ENCODE measurements at places on chromosomes 2 and 18.

GRCh38 chr2:98572211-98572610, 36.1 kb downstream of the COA5 start:
- no peak for DNase-seq

GRCh38 chr18:58515175-58515775, 113.6 kb downstream of the ALPK2 start:
- DNase-seq = no peak

DNA sequence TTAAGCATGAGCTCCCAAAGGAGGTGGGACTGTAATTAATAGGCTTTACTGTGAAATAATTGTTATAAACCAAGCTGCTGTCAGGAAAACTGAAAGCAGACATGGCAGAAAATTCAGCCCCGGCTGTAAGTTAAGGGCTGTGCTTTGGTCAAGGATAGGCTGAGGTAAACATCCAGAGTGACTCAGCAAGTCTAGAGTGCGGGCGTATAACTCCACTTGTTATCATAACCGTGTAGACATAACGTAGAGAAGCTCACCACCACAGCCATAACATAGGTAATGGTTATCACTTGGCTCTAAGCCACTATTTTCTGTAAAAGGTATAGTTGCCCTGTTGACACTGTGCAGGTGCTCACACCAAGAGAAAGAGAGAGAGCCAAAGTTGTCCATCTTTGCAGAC, 316.8 kb downstream of the DCDC2C start:
- no peak for DNase-seq

- no peak for DNase-seq
These were observed 80.6 kb downstream of the ARHGAP15 start for GRCh38 chr2:143209570-143210445.

- DNase-seq = no peak
These were observed 165.4 kb downstream of the RBM43 start for GRCh38 chr2:151096235-151096634.

DNA sequence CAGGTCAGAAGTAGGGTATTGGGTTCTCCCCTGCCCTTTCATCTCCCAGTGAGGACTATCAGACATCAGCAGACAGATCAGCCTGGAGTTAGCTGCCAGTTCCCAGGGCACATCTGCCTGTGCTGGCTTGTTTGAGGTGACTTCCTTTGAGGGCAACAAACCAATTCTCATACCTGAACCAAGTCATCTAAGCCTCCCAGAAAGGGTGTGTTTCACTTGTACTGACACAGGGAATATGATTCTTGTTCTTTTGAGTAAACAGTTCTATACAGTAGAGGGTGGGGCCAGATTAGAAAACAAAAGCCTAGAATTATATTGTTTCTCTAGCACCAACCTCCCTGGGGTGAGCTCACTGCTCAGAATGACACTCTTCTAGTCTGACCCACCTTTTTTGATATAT, 591.9 kb downstream of the SLC4A3 start:
- no peak for DNase-seq

DNA sequence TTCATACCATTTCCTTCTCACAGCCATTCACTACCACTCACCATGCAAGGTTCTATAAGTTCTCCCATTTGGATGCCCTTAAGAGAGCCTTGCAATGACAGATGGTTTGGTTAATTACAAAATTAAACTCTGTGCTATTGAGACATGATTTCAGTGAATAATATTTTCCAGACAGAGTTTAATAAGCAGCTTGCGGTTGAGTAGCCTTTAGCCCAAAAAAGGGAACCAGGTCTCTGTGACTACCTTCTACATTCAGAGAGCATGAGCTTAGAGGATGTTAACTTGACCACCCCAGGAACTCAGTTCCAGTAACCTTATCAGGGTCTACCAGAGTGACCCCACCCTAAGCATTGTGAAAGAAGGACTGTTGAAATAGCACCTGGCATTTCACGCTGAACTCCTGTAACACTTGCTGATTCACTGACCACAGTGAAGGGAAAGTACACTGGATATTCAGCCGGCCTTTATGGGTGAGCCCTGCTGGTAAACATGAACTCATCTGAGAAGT, 1173.1 kb upstream of the ZEB2 start:
- DNase-seq = no peak

- no peak for DNase-seq
These were observed 118.4 kb downstream of the GLI2 start for GRCh38 chr2:120854014-120854620.

DNA sequence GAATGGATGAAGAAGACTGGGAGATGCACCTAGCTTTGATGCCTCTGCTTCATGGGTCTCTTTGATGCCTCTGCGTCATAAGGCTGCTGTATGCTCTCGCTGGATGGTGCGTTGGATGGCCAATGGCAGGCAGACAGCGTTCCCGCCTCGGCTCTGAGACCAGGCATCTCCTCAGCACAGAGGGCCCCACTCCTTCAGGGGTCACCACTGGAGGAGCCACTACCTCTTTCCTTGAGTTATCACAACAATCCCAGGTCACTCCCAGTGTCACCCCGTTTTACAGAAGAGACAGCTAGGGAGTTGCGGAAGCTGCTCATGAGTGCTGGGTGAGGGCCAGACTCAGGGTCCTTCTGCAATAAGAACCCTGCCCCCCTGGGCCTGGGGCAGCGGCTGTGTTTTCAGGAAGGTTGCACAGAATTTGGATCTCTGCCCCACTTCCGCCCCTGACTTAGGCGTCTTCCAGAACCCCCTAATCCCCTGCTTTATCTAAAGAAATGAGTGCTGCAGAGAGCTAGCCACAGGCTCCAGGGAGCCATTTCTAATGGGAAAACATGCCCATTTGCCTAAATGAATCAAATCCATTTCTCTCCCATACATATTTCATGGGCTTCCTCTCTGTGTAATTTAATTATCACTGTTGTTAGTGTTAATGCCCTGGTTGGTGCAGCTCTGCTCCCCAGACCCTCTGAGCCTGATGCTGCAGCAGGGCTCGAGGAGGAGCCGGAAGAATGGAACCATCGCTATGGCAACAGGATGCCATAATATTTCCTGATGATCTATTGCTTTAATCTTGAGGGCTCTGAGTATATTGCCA, 131.8 kb upstream of the HS6ST1 start:
- no peak for DNase-seq

GRCh38 chr2:122486705-122487415, 731.4 kb downstream of the TSN start:
- no peak for DNase-seq

DNA sequence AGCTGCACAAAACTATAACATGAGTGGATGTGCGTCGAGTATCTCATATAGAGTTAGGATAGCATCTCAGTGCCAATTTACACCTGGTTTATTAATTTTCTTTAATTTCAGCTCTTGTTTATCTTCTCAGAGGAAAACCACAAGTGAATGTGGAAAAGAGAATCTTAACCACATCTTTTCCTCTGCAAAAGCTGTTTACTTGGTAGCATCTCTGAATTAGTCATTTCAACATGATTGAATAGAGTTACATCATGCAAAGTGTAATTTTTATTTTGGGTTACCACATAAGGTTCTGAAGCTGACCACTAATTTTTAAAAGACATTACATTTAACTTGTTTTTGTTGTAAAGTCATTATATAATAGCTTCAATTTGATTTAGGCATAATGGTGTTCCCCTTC, 83.8 kb upstream of the FAM237A start:
- no peak for DNase-seq

DNA sequence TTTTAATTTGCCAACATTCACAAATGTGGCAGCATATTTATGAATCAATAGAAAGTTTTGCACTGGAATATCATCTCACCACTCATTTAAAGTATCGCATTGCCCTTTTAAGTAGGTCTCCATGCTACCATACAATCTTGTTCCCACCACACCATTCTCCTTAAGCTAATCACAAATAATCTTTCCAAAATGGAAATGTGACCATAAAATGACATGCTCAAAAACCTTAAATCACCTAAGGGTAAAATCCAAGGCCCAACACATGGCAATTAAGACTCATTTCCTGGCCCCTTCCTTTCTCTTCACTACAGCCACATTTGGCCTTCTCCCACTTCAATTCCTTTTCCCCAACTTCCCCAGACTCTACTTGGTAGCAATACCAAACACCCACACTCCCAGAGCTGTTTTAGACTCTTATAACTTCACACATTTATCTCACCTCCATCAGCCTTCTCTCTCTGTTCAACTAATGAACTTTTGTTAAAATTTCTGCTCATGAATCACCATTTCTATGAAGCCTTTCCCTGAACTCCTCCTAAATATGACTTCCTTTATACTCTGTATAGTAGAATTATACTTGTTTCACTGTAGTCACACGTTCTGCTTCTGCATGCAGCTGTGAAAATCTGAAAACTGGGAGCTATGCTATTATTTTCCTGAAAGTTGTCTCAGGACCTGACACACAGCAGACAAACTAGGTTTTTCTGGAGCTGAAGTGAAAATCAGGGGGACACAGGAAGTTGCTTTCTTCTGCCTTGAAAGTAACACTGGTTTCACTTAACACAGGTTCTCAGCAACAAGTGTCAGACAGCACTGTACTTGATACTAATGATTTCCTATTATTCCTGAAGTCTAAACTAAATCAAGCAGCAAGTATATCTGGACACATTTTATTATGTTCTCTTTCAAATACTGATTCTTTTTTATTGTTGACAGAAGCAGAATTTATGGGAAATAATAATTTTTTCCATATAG, 303.9 kb downstream of the ZEB2 start:
- DNase-seq = no peak

Measured in T-helper 22 cell (primary cell).